ENCODE measurements at places on chromosomes 16 and 17.

DNA sequence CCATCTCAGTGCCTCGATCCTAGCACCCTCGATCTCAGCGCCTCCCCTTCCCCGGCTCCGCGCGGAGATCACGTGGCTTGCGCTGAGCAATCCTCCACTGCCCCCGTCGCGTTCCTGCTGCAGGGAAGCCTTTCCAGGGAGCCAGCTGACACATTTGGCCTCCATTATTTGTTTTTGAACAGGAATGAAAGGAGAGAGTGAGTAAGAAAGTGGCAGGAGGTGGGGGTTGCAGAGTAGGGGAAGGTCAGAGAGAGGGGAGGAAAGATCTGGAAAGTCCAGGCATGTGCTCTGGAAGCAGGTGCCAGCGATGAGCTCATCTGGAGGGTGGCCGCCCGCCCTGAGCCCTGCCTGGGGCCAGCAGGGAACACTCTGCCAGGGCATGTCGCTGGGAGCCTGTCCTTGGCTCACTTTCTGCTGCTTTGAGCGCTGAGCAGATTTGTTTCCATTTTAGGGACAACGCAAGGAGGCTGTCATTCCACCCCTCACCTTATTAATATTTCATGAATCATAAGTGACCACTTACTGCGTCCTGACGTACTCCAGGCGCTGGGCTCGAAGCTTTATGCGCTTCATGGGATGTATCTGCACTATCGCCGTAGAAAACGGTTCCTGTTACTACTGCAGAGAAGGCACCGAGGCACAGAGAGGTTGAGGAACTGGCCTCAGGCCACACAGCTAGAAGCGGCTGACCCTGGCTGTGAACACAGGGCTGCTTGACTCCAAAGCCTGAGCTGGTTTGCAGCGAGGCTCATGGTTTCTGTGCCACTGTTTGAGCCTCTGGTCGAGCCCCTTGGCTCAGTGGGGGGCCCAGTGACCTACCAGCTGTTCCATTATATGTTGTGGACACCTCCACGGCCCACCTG, 283.1 kb downstream of the SEC14L1 start:
- peak; percentile 57 for DNase-seq

- peak; percentile 5 for DNase-seq
These were observed 30.0 kb downstream of the IL21R start for GRCh38 chr16:27431773-27432532.

- peak; percentile 62 for DNase-seq
These were observed at the start of gene CDK5R1 for GRCh38 chr17:32486701-32487472. Gene CDK5R1, plus strand, starts transcription at chr17:32486993. Its CDS starts 628 bp downstream, at chr17:32487621.

- no peak for DNase-seq
These were observed 36.7 kb downstream of the KIAA0753 start for GRCh38 chr17:6603744-6604325.

DNA sequence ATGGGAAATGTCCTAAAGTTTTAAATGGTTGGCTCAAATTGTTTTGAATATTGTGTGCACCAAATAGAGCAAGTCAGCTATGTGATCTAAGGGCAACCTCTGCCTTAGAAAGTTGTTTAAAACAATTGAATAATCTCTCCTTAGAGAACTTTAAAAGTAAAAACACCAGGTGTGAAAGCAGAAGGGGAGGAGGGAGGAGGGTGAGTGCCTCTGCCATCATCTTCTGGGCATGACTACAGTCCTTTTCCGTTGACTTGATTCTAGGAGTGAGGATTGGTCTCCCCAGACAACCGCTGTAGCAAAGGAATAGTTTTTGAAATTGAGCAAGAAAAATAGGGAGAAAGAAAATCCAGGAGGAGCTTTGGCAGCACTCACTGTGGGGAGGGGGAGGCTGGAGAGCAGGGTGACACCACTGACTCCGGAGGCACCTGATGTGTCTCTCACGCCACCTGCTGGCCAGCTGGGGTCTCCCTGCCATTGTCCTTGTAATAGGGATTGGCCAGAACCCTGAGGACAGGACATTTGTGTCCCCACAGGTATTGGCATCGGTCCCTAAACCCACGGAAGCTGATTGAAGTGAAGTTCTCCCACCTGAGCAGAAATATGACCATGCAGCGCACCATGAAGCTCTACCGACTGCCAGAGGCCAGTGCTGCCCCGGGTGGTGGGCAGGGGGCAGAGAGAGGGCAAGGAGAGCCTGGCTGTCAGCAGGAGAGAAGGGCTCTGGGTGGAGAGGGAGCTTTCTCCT, 33.3 kb downstream of the PLCD3 start:
- DNase-seq: peak; percentile 89

- DNase-seq: peak; percentile 77
These were observed 13.3 kb upstream of the SDK2 start for GRCh38 chr17:73657473-73658116.

- DNase-seq: peak; percentile 54
These were observed 330.0 kb upstream of the PMFBP1 start for GRCh38 chr16:72501739-72502593.

DNA sequence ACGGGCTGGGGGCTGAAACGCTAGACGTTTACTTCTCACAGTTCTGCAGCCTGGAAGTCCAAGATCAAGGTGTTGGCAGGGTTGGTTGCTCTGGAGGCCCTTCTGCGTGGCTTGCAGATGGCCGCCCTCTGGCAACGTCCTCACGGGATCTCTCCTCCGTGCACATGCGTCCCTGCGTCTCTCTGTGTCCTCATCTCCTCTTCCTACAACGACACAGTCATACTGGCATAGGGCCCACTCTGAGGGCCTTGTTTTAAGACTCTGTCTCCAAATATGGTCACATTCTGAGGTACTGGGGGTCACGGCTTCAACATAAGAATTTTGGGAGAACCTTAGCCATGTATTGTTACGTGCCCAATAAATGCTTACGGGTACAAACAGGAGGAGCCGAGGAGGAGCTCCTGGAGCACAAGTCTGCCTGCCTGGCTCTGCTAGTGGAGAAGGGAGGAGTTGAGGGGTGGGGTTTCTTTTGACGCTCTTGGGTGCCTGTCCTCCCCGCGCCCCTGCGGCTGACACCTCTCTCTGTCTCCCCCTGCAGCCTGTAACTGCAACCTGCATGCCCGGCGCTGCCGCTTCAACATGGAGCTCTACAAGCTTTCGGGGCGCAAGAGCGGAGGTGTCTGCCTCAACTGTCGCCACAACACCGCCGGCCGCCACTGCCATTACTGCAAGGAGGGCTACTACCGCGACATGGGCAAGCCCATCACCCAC, 141.1 kb downstream of the NTN1 start:
- DNase-seq: no peak

- no peak for DNase-seq
These were observed 5.0 kb downstream of the SKA2 start for GRCh38 chr17:59149841-59150511.

GRCh38 chr16:66585481-66586239, 6.4 kb downstream of the CMTM2 start:
- DNase-seq: no peak

DNA sequence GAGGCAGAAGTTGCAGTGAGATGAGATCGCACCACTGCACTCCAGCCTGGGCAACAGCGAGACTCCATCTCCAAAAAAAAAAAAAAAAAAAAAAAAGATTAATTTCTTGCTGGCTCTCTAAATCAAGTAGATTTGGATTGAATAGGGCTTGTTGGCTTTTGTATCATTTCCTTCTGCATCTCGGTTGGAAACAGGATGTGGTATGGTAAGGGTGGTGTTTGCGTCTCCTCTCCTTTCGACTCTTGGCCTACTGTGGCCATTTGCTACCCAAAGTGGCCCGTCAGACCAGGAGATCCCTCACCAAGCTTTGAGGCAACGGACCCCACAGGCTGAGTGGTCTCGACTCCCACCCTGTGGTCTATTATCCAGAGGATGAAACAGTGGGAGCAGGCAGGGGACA, 168.0 kb upstream of the IRX3 start:
- DNase-seq: no peak

GRCh38 chr16:69479775-69480174, 55.4 kb downstream of the CYB5B start:
- no peak for DNase-seq

DNA sequence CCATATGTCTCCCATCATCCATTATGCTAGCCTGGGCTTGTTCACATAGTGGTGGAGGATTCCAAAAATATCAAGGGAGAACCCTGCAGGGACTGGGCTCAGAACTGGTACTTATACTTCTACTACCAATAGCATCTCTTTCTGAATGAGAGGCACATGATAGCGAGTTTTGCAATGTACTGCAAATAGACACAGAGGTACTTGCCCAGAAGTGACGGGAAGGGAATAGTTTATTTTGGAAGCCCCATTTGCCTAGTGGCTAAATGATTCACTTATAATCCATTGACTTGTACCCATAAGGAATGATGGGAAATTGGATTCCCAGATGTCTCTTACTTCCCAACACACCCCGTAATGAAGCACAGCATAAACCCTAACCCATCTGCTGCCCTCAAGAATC, 124.8 kb upstream of the ERCC4 start:
- DNase-seq: no peak

DNA sequence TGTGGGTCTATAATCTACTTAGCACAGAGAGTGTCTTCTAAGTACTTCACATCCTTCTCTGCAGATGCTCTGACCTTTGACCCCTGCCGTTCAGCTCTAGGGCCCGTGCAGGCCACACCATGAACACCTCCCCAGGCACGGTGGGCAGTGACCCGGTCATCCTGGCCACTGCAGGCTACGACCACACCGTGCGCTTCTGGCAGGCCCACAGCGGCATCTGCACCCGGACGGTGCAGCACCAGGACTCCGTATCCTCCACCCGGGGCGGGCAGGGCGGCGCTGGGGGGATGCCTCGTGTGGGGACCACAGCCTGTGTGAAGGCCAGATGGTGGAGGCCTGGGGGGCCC, 686 bp downstream of the MLST8 start:
- no peak for DNase-seq

DNA sequence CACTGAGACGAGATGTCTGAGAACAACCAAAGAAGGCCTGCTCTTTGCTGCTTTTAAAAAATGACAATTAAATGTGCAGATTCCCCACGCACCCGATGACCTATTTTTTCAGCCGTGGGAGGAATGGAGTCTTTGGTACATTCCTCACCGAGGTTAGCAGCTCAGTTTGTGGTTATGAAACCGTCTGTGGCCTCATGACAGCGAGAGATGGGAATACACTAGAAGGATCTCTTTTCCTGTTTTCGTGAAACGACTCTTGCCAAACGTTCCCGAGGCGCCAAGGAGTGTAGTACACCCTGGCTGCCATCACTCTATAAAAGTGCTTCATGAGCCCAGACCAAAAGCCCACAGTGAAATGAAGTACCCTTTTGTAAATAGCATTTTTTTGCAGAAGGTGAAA, 87.8 kb downstream of the CRISPLD2 start:
- DNase-seq: no peak

DNA sequence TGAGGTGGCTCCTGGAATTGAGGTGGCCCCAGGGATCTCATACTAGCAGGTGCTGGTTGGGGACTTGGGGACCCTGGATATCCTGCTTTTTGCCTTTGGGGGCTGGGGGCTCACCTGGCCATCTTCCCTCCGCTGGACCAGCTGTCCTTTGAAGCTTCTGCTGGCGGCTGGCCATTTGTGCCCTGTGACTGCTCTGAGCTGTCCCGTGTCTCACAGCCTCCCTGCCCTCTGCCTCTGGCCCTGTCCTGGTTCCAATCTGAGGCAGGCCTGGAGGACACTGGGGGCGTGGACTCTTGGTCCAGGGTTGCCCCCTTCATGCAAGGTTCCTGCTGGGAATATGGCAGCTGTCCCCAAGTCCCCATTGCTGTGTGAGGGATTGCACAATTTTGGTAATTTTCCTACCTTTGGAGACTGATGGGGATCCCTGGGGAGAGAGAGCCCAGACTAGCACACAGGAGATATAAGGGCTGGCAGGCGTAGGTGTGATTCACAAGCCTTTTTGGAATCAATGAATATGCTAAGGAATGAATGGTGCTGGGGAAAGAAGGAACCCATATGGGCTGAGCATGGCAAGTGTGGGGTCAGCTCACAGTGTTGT, 19.2 kb downstream of the ADCY7 start:
- no peak for DNase-seq

DNA sequence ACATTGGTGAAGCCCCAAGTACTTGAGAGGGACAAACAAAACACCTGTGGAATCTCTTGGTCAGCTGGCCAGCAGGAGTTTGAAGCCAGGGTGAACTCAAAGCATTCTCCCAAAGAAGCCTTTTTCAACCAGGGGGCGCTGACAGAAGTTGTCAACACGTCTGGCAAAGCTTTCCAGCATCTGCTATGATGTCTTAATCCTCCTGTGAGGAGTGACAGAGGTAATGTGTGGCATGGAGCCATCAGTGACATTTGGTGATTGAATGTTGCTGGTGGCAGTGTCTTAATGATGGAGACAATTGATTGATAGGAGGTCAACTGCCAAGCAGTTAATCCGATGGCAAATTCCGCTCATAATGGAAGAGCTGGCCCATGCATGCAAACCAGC, 257.6 kb upstream of the HSBP1 start:
- no peak for DNase-seq

DNA sequence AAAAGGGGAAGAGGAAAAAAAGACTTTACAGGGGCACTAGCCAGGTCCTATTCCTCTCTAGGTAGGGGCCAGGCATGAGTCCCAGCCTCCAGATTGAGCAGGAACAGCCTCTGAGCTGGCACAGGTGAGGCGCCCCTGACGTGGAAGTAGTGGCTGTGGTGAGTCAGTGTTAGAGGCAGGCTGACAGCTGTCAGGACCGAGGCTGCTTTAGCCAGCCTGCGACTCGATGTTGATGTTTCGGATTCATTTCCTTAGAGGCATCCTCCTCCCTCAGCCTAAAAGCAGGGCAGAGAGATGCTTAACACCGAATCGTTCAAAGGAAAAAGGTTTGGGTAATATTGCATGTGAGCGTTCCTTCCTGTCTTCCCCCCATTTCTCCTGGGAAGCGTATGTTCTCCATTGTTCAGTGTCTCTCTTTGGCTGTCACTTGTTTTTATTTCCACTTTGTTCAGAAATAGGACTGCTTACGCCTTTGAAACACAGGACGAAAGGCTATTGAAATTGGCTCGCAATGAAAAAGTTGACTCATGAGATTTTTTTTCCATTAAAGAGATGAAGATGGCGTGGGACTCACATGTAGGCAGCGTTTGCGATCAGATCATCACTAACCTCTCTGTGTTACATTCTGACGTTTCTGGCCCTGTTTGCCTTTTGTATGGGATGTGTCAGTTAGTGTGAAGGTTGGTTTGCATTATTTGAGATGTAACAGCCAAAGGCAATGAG, 1.3 kb downstream of the KIAA0513 start:
- DNase-seq: peak; percentile 76

- DNase-seq: no peak
These were observed 14.7 kb downstream of the RNF43 start for GRCh38 chr17:58402679-58403078.

DNA sequence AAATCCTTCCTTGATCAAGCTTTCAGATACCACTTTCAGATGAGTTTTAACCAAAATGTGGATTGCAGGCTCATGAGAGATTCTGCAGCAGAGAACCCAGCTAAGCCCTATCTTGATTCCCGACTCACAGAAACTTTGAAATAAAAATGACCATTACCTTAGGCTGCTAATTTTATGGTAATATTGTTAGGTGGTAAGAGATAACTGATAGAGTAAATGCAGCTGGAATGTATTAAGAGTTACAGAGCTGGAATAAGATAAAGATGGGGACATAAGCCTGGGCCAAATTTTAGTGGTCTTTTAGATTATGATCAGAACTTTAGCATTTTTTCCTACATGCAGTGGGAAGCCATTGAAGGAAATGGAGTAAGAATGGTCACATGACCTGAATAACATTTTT, 1074.0 kb downstream of the CDH11 start:
- no peak for DNase-seq

GRCh38 chr16:50697881-50698767, 4.7 kb downstream of the NOD2 start:
- no peak for DNase-seq

- no peak for DNase-seq
These were observed 19.0 kb upstream of the ZNF652 start for GRCh38 chr17:49381033-49381432.
